Thyroid gland (tissue), 4 donors: ENCODE measurements at places on chromosomes 3 and 15. TPM values are rescaled to one million over a fixed set of nuclear protein-coding genes. Genes with fewer than 3 reads are reported as not detected.
A peak's percentile ranks its signal among the peaks of the same experiment; 100 is the strongest.

- no peaks in the 10 kb centered on the region for H3K27me3 ChIP-seq
- no peak overlapping the region for H3K4me3 ChIP-seq
- no peaks in the 10 kb centered on the region for H3K36me3 ChIP-seq
- H3K27ac ChIP-seq: peak overlapping the region; percentile 89
Observed at GRCh38 chr15:70164910-70165715, 67.4 kb upstream of the TLE3 start.

The ALDH1L1 gene
- total RNA-seq: 7.6 TPM

The PIF1 gene
- total RNA-seq: 1.1 TPM

DNA sequence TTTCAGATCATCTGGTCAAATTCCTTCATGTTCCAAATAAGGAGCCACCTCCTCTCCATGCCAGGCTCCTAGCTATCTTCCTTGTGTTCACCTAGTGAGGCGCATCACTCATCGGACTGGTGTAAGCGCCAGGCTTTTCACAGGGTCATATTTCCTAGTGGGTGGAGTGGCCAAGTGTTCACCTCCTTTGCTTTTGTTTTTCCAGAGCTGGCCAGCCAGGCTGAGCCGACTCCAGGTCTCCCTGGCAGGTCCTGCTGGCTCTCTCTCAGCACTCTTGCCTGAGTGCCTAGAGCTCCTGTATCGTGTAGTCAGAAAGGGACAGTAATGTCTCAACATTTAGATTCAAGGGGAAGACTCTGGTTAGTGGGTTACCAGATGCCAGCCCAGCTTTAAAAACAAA lies 31.0 kb downstream of the HEG1 start:
- peak; percentile 93 for DNase-seq
- no peak overlapping the region for H3K4me3 ChIP-seq
- H3K27ac ChIP-seq: peak overlapping the region; percentile 72

- no peaks in the 10 kb centered on the region for H3K4me1 ChIP-seq
- H3K27ac ChIP-seq: no peak overlapping the region
- H3K36me3 ChIP-seq: peaks cover 19% of the 10 kb centered on the region
- no peak overlapping the region for H3K4me3 ChIP-seq
- no peaks in the 10 kb centered on the region for H3K27me3 ChIP-seq
Observed at GRCh38 chr15:65110676-65111292, 4.2 kb downstream of the UBAP1L start.

The BFSP2 gene
- not detected for total RNA-seq

The SKOR1 gene
- 0.89 TPM for total RNA-seq

GRCh38 chr15:51766341-51766740 lies 14.9 kb downstream of the TMOD2 start:
- no peak overlapping the region for H3K27ac ChIP-seq
- H3K36me3 ChIP-seq: no peaks in the 10 kb centered on the region
- no peak overlapping the region for H3K4me3 ChIP-seq
- DNase-seq: no peak

The IQCF5 gene
- not detected for total RNA-seq

- no peak for DNase-seq
- H3K4me3 ChIP-seq: no peak overlapping the region
- H3K4me1 ChIP-seq: peaks cover 31% of the 10 kb centered on the region
- no peaks in the 10 kb centered on the region for H3K27me3 ChIP-seq
Observed at GRCh38 chr3:10006762-10007090, 19.5 kb upstream of the FANCD2 start.

DNA sequence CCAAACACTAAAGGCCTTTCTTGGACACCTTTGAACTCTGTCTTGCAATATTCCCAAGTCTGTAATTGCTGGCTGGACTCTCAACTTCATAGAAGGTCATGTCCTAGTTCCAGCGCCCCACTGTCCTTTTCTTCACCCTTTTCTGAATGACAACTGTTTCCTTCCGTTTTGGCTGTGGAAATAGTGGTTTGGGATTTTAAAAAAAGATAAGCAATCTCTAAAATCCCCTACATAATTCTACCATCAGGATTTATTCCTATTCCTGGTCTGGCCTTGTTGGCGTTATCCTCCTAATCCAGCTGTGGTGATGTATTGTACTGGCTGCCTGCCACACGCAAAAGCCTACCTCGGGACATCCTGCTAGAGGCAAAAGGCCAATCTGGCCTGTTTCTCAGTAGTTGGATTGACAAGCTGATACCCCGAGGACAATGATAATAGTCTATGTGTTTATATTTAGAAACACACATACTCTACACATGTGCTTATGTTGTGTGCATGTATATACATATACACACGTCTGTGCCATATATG lies 440.3 kb upstream of the DPH6 start:
- no peak overlapping the region for H3K4me3 ChIP-seq
- no peaks in the 10 kb centered on the region for H3K4me1 ChIP-seq
- peak; percentile 4 for DNase-seq
- H3K27me3 ChIP-seq: no peaks in the 10 kb centered on the region
- no peaks in the 10 kb centered on the region for H3K36me3 ChIP-seq

DNA sequence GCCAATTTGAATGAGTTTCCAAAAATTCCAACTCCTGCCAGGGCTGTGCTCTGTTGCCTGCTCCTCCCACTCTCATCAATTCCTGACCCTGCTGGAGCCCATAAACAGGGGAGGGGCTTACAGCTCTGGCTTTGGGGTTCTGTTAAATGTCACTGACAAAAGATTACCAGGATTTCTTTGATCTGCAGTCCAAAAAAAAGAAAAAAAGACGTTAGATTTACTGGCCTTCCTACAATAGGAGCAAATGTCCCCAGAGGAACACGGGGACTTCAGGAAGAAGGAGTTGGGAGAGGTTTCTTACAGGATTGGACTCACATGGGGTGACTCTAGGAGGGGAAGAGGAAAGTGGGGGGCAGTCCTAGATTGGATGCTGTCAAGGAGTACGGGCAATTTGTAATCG lies 84.3 kb upstream of the RNF7 start:
- H3K4me1 ChIP-seq: no peaks in the 10 kb centered on the region
- H3K27me3 ChIP-seq: no peaks in the 10 kb centered on the region
- H3K4me3 ChIP-seq: no peak overlapping the region
- DNase-seq: no peak

DNA sequence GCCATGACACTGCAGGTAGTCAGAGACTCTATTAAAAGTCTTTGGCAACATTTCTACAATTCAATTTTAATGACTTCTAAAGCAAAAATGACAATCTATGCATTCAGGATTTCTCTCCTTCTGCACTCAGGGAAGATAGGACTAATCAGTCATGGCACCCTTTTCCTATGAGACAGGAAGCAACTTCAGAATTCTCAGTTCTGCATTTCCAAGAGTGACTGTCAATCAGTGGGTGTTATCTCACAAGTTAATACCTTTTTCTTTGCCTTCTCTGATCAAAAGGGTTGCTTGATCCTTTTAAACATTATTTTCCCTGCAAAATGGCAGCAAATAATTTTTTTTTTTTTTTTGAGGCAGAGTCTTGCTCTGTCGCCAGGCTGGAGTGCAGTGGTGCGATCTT lies 7.8 kb upstream of the ICE2 start:
- H3K27me3 ChIP-seq: no peaks in the 10 kb centered on the region
- no peaks in the 10 kb centered on the region for H3K4me1 ChIP-seq
- H3K27ac ChIP-seq: no peak overlapping the region
- no peaks in the 10 kb centered on the region for H3K36me3 ChIP-seq
- no peak for DNase-seq

The KLF15 gene
- 30.9 TPM for total RNA-seq

The PLA2G4E gene
- not detected for total RNA-seq

The SHQ1 gene
- 17.7 TPM for total RNA-seq

DNA sequence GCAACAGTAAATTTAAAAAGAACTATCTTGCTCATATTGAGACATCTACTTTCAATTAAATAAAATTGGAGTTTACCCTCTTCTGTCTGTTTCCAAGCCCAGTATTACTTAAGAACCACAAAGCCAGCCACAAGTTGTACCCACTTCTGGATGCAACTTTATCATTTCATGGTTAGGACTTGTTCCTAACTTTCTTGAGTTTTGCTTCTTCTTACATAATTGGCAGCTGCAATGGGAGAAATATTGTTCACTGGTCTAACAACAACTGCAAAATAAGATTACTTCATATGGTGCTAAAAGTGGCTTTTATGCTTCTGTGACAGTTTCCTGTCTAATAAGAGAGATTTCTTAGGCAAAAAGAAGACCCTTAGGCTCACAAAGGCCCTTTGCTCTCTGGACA lies 240.6 kb downstream of the OTOL1 start:
- no peak overlapping the region for H3K27ac ChIP-seq
- H3K4me3 ChIP-seq: no peak overlapping the region
- DNase-seq: no peak

GRCh38 chr15:53716909-53717876 lies 42.3 kb downstream of the WDR72 start:
- H3K4me1 ChIP-seq: no peaks in the 10 kb centered on the region
- H3K36me3 ChIP-seq: no peaks in the 10 kb centered on the region
- no peaks in the 10 kb centered on the region for H3K27me3 ChIP-seq
- H3K4me3 ChIP-seq: no peak overlapping the region
- DNase-seq: no peak

DNA sequence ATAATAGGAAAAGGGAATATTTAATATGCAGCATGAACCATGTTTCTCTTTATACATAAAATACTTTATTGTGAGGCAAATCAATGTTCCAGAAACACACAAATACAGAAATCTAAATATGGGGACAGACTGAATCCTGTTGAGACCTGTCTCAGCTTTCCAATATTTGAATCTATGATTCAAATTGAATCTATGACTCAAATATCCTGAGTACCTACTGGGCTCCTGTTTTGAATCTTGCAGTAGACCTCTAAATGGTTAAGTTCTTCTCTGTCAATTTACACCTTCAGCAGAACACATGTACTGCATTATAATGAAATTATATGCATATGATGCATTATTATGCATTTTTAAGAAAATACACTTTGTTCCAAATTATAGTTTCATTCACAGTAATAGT lies 143.2 kb upstream of the PLXND1 start:
- H3K4me3 ChIP-seq: no peak overlapping the region
- H3K4me1 ChIP-seq: peaks cover 10% of the 10 kb centered on the region

DNA sequence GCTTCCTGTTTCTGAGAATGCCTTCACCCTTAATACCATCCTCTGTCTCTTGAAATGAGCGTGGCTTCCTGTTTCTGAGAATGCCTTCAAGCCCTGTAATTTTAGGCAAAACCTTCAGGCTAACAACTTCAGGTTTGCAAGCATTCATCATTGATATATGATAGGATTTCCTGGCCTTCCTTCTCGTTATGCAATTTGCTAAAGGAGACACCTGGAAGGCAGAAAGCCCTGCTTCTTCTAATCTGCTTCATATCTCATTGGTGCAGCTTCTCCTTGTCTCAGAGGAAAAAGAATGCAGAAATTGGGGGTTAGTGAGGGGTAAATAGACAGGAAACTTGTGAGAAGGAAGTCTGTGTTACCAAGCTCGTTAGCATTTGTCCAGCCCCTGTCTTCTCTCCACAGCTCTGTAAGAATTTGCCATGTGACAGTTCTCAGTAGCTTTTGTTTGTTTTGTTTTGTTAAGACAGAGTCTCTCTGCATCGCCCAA lies 7.3 kb downstream of the ARL6IP5 start:
- peak; percentile 33 for DNase-seq
- no peaks in the 10 kb centered on the region for H3K27me3 ChIP-seq
- H3K27ac ChIP-seq: peak overlapping the region; percentile 50
- peaks cover 49% of the 10 kb centered on the region for H3K4me1 ChIP-seq
- H3K36me3 ChIP-seq: no peaks in the 10 kb centered on the region
- no peak overlapping the region for H3K4me3 ChIP-seq

GRCh38 chr3:24315356-24315755 lies 179.3 kb downstream of the THRB start:
- H3K4me3 ChIP-seq: no peak overlapping the region
- DNase-seq: no peak
- H3K27ac ChIP-seq: no peak overlapping the region

- no peak for DNase-seq
- H3K4me3 ChIP-seq: no peak overlapping the region
- no peaks in the 10 kb centered on the region for H3K27me3 ChIP-seq
- H3K27ac ChIP-seq: no peak overlapping the region
- no peaks in the 10 kb centered on the region for H3K36me3 ChIP-seq
- no peaks in the 10 kb centered on the region for H3K4me1 ChIP-seq
Observed at GRCh38 chr3:98233468-98233867, 30.6 kb upstream of the OR5H6 start.

The EHHADH gene
- total RNA-seq: 23.7 TPM

The NAALADL2 gene
- 14.7 TPM for total RNA-seq

GRCh38 chr3:8490079-8490552 lies 11.5 kb upstream of the LMCD1 start:
- H3K4me1 ChIP-seq: peaks cover 10% of the 10 kb centered on the region
- H3K36me3 ChIP-seq: no peaks in the 10 kb centered on the region
- no peaks in the 10 kb centered on the region for H3K27me3 ChIP-seq
- H3K4me3 ChIP-seq: no peak overlapping the region
- DNase-seq: peak; percentile 15

- H3K27me3 ChIP-seq: no peaks in the 10 kb centered on the region
- H3K4me3 ChIP-seq: no peak overlapping the region
- peaks cover 2% of the 10 kb centered on the region for H3K36me3 ChIP-seq
- no peaks in the 10 kb centered on the region for H3K4me1 ChIP-seq
- H3K27ac ChIP-seq: no peak overlapping the region
- DNase-seq: no peak
Observed at GRCh38 chr3:125480656-125481374, 39.2 kb downstream of the SNX4 start.

DNA sequence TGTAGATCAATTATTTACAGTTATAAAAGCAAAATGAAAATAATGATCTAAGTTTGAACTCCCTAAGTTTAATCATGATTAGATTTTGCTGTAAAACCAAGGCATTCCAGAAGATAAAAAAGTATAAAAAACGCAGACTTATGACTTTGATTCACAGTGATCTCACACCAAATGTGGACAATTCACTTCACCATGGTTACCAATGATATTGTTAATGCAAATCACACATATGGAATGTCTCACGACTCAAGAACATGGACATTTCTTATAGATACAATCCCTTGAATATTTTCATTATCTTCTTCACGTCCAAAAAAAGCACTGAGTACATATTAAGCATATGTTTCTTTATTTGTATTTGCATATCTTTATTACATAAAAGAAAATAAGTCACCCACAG lies 1054.2 kb downstream of the NAALADL2 start:
- H3K4me3 ChIP-seq: no peak overlapping the region
- no peak for DNase-seq
- no peak overlapping the region for H3K27ac ChIP-seq
- H3K27me3 ChIP-seq: no peaks in the 10 kb centered on the region

GRCh38 chr3:71726146-71726545 lies 944 bp upstream of the EIF4E3 start:
- H3K27ac ChIP-seq: no peak overlapping the region
- no peaks in the 10 kb centered on the region for H3K27me3 ChIP-seq
- no peaks in the 10 kb centered on the region for H3K36me3 ChIP-seq
- peaks cover 10% of the 10 kb centered on the region for H3K4me1 ChIP-seq
- DNase-seq: no peak
- H3K4me3 ChIP-seq: no peak overlapping the region

The DENND6A gene
- 45.5 TPM for total RNA-seq
